NCI-H774 (cell line): ENCODE measurements at places on chromosomes 2 and 18.

GRCh38 chr18:24388957-24389356 lies 8.7 kb downstream of the OSBPL1A start:
- DNase-seq, result no peak

DNA sequence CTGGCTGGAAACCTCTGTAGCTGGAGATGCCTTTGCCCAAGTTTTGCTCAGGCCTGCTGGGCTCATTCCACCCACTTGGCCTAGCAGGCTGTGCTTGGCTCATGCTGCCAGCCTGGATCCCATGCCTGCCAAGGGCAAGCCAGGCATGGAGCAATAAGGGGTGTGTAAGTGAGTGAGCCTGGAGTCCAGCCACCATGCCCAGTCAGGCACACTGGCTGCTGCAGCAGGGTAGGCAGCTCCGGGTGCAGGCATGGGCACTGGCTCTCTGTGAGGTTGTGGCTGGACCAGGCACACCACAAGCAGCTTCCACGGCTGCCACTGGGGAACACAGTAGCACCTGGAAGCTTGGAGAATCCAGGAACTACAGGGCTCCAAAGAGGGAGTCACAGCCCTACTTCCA lies 147.7 kb upstream of the HS6ST1 start:
- no peak for DNase-seq

DNA sequence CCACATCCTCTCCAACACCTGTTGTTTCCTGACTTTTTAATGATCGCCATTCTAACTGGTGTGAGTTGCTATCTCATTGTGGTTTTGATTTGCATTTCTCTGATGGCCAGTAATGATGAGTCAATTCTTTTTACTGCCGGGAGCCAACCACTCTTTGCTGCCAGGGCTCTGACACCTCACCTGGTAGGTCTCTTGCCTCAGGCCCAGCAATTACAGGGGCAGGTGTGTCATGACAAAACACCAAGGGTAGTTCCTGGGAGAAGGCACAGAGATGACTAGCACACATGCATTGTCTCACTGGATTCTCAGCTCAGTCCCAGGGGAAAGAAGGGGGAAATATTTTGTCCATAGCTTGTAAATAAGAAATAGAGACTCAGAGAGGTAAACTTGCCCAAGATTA lies 122.3 kb downstream of the CHST9 start:
- DNase-seq, result no peak

DNA sequence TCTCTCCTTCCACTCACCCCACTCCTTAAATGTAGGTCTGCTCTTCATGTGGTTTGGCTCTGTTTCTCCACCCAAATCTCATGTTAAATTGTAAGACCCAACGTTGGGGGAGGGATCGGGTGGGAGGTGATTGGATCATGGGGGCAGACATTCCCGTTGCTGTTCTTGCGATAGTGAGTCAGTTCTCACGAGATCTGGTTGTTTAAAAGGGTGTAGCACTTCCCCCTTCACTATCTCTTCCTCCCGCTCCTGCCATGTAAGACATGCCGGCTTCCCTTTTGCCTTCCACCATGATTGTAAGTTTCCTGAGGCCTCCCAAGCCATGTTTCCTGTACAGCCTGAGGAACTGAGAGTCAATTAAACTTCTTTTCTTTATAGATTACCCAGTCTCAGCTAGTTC lies 1044.5 kb upstream of the POU3F3 start:
- no peak for DNase-seq

DNA sequence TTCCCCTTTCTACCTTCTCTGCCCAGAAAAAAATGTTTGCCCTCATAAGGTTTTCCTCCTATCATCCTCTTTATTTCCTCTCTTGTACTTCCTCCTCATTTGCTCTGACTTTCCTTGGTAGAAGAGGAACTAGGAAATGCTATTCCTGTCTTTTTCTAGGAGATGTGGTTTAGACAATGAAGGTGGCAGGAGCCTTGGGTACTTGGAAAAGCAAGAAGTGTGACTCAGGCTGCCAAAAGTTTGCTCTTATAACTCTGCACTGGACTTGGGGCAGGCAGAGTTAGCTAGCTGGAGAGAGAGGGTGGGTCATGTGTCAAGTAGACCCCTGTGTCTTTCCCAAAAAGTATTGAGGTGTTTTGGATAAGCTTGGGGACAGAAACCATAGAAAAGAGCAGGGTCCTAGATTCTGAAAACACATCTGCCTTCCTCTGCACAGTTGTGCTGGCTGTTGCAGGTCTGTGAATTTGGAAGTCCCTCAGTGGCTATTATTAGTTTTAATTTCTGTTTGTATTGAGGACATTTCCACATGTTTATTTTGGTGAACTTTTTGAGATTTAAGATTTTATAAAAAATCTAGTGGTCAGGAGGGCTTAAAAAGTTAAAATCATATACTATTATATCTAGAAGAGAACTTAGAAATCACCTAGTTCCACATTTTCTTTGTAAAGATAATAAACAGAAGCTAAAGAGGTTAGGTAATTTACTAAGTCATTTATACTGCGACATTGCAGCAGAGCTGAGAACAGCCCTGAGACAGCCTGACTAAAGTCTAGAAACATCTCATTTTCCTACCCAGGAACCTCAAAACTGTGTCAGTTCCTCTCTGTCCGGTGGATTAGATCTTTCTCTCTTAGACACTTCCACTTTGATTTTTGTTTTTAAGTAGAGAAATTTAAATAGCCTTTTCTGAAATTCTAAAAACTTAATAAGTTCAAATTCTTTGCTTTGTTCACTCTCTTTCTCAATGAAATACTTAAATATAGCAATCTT lies 16.0 kb downstream of the INSIG2 start:
- no peak for DNase-seq
